Temporal lobe (tissue), 4 donors: ENCODE measurements at places on chromosomes 13 and 19. TPM values are rescaled to one million over a fixed set of nuclear protein-coding genes. Genes with fewer than 3 reads are reported as not detected.

KCTD15 gene
- 112 TPM for total RNA-seq

FCER2 gene
- total RNA-seq = under 0.01 TPM

FARSA gene
- total RNA-seq = 53.1 TPM

MADCAM1 gene
- total RNA-seq = 0.74 TPM

ZNF154 gene
- total RNA-seq = 29.0 TPM

DCLK1 gene
- 256 TPM for total RNA-seq

ASPDH gene
- total RNA-seq = 0.98 TPM

SERPINE3 gene
- total RNA-seq = under 0.01 TPM

ZNF419 gene
- 19.9 TPM for total RNA-seq

STAP2 gene
- total RNA-seq = 0.98 TPM

SLC25A41 gene
- 0.98 TPM for total RNA-seq

KLK11 gene
- total RNA-seq = not detected

SCGB2B2 gene
- 1.2 TPM for total RNA-seq

PSPN gene
- total RNA-seq = 3.0 TPM

ERICH4 gene
- total RNA-seq = not detected

SYNGR4 gene
- total RNA-seq = not detected

NFIX gene
- 185 TPM for total RNA-seq

CFAP97D2 gene
- not detected for total RNA-seq

INSL3 gene
- total RNA-seq = not detected

SPTBN4 gene
- total RNA-seq = 25.6 TPM

LMTK3 gene
- 19.4 TPM for total RNA-seq

GDF15 gene
- total RNA-seq = 0.74 TPM
